HT1080 (cell line): ENCODE measurements at places on chromosomes 11 and 22.

DNA sequence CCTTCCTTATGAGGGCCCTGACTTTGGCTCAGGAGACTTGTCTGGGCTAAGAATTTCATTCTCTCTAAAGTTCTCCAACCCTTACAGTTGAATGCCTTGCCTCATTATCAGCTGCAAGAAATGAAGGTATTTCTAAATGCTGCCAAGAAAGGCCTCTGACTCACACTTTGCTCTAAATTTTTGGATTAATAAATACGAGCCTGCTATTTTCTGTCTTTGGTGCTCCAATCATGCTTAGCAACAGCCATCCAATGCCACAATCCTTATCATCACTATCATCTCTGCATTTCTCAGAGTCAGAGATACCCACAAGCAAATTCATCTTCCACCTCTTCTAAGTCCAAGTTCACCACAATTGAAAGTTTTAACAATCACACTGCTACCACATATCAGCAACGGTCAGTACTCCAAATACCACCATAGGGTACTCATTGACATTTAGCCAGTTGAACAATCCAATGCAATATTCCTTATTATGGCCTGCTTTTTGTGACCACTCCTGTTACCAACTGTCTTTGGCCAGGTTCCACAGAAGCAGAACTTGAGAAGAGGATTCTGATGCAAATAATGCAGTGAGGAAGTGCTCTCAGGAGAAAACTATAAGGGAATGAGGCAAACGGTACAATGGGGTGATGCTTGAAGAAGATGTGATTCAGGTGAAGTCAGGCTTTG is 5.7 kb downstream of the PATE2 start:
- no peak for DNase-seq

GRCh38 chr11:3738241-3738640 is 59.1 kb downstream of the NUP98 start:
- DNase-seq: no peak

GRCh38 chr11:123838659-123839058 is 32.5 kb upstream of the OR6M1 start:
- peak; percentile 24 for DNase-seq

GRCh38 chr22:32480238-32480637 is 5.6 kb downstream of the FBXO7 start:
- DNase-seq: no peak

- peak; percentile 67 for DNase-seq
Observed at GRCh38 chr22:46002757-46003270, 25.9 kb upstream of the WNT7B start.

GRCh38 chr11:116797816-116798215 is 6.1 kb upstream of the APOA5 start:
- no peak for DNase-seq

DNA sequence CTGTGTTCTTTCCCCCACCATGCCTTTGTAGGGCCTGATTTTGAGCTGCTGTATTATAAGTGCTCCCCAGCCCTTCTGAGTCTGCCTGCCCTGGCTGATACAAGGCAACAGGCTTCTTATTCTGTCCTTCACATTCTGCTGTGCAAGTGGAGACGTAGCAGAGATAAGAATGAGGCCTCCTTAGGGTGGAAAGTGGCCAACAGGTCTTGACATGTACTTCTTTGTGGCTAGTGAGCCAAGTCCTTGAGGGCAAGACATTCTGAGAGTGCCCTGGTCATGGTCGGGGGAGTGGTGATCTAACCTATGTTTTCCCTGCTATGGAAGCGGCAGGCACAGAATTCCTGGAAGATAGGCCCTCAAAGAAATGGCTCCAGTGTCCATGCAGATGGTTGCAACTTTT is 235.7 kb upstream of the CADM1 start:
- no peak for DNase-seq

GRCh38 chr11:79940165-79940564 is 499.3 kb upstream of the TENM4 start:
- DNase-seq: peak; percentile 10

GRCh38 chr11:9817191-9817590 is 153.3 kb downstream of the SWAP70 start:
- no peak for DNase-seq

DNA sequence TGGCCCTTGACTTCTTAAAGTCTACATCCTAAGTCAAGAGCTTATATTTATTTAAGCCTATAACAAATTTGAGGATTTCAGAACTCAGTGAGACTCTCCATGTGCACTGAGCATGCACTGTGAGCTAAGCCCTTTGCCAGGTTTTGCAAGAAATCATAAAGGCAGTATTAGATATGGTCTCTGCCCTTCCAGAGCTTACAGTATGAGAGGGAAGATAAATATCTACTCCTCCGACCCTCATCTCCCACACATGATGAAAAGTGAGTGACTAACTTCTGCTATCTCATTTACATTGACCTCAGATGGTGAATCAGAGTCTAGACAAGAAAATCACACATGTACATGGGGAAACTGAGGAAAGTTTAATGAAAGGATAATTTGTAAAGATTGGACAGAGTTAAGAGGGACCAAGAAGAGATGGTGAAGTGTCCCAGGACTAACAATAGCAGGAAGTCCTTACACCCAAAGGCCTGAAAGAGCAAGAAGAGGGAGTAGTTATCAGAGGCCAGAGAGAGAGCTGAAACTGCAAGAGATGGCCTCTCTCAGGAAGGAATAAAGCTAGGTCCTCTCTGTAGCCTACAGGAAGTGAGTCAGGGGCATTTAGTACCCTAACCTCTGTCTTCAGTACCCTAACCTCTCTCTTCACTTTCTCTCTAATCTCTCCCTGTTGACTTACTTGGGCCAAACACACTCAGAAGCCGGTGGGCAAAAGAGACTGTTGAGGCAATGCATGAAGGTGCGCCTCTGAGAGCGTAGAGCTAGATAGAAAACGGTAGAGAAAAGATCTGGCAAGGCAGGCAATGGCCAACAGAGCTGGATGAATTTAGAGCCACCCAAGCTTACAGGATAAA is 23.0 kb upstream of the BLID start:
- DNase-seq: peak; percentile 70

- no peak for DNase-seq
Observed at GRCh38 chr11:62071408-62071807, 52.4 kb upstream of the INCENP start.

DNA sequence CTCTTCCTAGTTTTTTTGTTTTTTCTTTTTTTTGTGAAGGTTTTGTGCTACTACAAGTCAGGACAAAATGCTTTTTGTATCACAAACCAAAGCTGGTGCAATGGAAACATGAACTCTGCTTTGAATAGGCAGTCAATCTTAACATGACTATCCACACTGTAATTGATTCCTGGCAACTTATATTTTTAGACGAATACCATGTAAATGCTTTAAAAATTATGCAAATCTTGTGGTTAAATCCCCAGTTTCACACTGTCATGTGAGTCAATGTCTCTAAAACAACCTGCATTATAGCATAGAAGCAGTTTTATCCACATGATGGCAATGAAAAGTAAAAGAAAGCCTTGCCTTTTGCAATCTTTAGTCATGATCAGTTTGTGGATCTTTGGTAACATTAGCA is 8.9 kb downstream of the TRPC6 start:
- no peak for DNase-seq

- no peak for DNase-seq
Observed at GRCh38 chr11:72989727-72990126, 152.4 kb downstream of the FCHSD2 start.

GRCh38 chr11:280706-281485 is 2.7 kb downstream of the NLRP6 start:
- DNase-seq: no peak

GRCh38 chr22:43859176-43859575 is 3.1 kb downstream of the SULT4A1 start:
- DNase-seq: no peak

DNA sequence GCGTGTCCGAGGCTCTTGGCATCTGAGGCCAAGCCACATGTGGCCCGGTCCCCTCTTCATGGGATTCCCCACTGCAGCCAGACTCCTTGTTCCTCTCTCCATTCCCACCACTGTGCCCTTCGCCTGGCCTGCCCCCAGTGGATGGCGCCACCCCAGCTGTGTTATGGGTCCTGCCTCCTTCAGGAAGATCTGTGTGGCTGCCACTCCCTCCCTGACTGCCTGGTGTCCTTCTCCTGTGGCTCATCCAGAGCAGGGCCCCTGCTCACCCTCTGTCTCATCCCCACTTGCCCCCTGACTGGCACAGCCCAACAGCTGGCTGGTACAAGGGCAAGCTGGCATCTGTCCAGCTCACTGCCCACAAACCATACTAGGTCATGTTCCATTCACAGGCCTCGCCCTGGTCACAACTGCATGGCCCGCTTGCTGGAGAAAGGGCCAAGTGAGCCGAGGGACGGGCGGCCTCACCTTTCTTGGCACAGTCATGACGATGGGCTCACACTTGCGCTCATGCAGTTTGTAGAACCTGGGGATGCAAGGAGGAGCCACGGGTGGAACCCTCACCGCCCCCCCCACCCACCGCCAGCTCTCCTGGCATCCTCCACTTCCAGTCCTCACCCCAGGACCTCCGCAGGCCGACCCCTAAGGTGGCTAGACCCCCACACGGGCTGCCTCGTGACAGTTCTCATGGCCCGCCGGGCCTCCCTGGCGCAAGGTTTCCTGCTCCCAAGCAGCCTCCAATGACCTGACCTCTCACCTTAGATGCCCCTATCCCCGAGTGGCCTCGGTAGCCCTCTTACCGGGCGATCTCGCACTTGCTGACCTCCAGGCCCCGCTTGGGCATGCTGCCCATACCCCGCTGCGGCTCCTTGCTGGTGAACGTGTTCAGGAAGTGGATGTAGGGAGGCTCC is 2.1 kb upstream of the PTPRCAP start:
- peak; percentile 48 for DNase-seq

GRCh38 chr11:9250139-9250582 is 15.0 kb downstream of the DENND5A start:
- DNase-seq: no peak

- no peak for DNase-seq
Observed at GRCh38 chr11:64772303-64773018, 5.9 kb downstream of the SF1 start.

DNA sequence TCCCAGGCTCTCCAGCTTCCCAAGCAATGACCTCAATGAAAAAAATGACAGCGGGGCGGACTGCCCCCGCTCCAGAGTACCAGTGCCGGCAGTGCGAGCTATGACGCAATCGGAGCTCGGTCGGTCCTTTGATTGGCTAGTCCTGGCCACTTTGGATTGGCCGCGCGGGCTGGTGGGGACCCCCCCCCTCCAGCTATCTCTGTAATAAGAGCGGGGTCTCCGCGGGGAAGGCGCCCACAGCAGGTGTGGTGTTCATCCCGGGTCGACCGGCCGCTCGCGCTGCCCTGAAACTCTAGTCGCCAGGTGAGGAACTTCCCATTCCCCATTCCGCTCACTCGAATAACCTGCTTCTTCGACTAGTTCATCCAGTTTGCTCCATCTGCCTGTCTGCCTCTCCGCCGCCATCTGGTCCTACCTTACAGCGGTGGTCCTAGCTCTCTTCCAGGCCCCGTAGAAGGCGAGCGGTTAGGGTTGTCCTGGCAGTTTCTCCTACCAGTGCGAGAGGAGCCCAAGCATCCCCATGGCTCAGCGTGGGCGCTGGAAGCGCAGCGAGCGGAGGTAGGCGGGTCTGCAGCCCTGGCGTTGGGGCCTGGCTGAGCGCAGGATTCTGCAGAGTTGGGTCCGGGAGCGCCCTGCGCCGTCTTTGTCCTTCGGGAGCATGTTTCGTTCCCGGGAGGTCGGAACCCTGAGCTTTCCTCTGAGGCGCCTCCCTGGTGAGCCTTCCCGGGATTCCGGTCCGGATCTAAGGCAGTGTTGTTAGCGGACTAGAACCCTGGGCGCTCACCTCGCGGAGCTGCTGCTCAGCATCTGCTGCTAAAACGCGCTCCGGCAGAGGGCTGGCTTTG is at the start of gene CALCB:
CALCB (plus strand) TSS at position 233 of the 845 bp plus-strand sequence. CDS start 1,126 bp downstream, outside the sequence.
- no peak for DNase-seq

GRCh38 chr11:18722293-18722637 is 3.7 kb downstream of the IGSF22 start:
- DNase-seq: no peak

DNA sequence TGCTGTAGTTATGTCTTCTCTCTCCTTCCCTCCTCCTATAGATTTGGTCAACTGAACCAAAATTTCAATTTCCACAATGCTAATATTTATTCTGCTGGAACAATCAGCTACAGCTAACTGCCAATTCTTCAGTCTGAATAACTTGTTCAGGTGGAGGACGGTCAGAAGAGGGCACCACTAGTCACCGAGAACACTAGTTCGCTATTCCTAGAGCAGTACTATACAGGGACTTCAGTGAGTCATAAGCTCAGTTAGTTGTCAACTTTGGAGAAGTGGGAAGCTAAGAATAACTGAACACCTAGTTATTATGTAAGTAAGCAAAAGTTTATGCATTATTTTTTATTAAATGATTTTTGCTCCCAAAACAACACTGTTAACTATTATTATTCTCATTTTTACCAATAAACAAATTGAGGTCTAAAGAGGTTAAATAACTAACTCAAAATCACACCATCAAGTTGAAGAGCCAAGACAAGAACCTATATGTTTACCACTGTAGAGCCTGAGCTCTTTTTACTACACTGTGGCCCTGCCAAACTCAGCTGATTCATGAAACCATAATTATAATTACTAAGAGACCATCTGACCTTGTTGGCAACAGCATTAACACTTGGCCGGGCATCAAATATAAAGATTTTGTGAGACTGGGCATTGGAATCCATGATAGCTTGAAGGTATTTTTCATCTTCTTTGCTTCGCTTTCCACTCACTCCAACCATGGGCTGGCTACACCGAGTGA is 59.0 kb downstream of the CEP57 start:
- peak; percentile 66 for DNase-seq

- no peak for DNase-seq
Observed at GRCh38 chr22:36256478-36256877, 3.5 kb downstream of the APOL1 start.

DNA sequence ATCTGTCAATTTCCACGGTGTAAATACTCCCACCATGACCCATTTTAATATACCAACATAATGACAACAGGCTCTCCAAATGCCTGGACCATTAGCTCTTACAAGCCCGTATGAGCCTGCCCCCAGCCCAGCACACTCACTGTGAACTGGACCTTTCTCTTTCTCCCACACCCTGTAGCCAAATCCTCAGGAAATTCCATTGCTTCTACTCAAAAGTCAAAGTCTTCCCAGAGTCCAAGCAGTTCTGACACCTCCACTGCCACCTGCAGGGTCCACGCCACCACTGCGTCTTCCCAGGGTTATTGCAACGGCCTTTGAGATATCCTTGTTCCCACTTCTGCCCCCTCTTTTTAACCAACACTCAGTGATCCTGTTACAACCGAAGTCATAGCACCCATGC is 110.1 kb upstream of the ASPHD2 start:
- peak; percentile 69 for DNase-seq

GRCh38 chr11:75625991-75626888 is 42.6 kb downstream of the MAP6 start:
- peak; percentile 86 for DNase-seq
